Heart left ventricle (tissue), 16 donors: ENCODE measurements at places on chromosomes 4 and X. TPM values are rescaled to one million over a fixed set of nuclear protein-coding genes. Genes with fewer than 3 reads are reported as not detected.

Gene ADGRG2
- polyA plus RNA-seq, result 0.15 TPM

DNA sequence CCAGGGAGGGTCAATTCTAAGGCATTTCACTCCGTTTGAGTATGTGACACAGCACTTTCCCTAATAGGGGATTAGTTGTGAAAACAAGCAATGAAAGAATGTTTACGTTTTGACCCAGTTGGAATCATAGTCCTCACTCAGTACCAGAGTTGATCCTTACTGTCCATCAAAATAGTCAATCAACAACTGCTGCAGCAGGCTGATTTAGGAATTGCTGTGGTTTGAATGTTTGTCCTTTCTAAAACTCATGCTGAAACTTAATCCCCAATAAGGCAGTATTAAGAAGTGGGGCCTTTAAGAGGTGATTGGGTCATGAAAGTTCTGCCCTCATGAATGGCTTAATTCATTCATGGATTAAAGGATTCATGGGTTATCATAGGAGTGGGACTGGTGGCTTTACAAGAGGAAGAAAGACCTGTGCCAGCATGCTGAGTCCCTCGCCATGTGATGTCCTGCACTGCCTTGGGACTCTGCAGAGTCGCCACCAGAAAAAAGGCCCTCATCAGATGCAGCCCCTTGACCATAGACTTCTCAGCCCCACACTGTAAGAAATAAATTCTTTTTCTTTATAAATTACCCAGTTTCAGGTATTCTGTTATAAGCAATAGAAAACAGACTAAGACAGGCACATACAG is 3.1 kb upstream of the FBXL5 start:
- no peak for DNase-seq

DNA sequence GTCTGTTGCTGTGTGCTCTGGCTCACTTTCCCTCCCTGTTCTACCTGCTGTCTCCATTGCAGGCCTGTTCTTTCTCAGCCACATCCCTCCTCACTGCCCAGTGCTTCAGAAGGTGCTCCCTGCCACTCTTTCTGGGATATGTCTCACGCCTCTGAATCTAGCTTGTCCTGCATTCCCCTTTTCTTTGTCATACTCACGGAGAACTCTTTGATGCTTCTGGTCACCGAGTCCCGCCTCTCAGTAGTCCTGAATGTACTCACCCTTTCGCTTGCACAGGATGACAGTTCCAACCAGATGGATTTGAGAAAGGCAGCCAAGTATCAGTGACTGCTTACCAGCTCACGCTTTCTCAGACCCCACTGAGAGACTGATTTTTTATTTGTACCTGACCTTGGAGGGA is 65.2 kb upstream of the TLR2 start:
- DNase-seq, result no peak

DNA sequence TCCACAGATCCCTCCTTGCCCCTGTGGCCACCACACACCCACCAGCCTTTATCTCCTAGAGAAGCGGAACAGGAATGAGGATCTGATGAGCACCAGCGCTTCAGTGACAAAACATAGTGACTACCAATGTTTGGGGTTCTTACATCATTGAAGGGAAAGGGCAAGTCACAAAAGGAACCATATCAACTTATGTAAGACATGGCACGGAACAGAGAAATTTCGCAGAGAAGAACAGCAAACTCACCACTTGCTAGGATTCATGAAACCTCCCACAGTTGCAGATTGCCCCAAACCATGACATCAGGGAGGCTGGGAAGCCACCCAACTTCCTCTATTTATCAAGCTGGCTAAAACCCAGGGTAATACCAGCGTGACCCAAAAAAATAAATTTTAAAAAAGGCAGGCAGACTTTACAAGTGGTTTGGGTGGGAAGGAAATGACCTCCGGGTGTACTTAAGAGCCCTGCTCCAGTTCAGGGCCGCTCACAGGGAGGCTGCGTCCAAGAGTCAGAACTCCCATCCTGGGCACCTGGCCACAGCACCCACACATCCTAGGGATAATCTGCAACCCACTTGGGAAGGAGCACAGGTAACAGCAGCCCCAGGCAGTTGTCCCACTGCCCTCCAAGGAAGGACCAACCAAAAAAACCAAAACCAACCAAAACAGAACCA is 36.0 kb downstream of the ADGRG2 start:
- no peak for DNase-seq

DNA sequence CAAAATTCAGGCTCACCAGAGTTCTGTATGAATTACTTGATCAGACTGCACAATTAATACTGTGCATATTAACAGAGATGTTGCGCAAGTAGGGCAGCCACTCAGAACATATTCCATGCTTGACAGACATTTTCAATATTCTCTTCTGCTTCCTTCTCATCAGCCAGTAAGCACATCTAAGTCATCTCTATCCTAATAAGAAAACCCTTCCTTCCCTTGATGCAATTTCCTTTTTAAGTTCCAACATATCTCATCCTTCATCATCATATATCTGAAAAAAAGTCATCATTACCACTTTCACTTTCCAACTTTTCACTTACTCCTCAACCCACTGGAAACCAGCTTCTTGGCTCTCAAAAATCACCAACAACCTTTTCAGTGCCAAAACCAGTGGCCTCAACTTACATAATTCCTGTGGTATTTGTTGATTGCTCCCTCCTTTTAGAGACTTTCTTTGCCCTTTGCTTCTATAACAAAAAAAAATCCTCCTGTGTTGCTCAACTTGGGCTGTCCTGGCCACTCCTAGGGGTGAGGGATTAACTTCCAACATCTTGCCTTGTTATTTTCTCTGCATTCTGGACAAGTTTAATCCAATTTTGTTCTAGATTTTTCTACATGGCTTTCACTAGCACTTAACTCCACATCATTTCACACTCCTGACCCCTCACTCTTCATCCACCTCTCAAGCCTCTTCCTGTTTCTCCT is 14.1 kb downstream of the MBNL3 start:
- no peak for DNase-seq

DNA sequence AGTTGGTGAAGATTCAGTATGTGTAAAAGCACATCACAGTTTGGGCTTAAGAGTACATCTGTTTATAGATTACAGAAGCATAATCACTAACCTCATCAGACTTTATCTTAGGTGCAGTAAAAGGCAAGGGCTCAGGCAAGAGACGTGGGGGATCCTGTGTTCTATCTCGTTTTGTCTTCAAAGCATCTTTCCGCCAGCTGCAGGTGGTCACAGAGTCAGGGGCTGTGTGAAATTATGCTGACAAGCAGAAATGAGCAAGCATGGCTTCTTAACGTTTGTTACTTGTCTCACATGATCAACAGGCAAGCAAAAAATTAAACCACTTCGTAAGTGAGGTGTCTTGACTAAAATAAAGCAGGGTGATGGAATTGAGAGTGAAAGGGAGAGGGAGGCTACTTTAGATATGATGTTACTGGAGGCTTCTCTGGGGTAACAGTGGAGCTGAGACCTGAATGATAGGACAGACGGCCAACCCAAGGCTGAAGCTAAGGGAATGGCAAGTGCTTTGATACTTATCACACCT is 1.4 kb upstream of the TEC start:
- no peak for DNase-seq

DNA sequence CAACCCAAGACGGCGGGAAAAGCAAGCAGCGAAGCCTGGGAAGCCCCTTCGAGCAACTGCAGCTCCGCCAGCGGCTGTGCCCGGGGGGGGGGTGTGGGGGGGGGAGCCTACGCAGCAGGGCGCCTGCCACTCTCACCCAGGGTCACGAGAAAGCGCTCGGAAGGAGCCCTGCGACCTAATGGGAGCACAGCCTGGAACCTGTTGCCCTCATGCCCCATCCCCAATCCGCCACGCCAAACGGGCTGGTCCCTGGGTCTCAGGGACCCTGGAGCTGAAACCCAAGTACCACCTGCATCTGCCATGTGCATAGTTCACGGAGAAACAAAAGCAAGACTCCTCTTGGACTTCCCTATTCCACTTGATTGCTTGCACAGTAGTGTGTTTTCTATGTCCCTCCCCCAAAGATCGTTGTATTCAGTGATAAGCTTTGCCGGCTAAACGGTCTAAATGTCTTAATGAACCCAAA is 359 bp upstream of the GAB3 start:
- DNase-seq, result no peak

Gene CSTF2
- 13.1 TPM for polyA plus RNA-seq

Gene SSX3
- polyA plus RNA-seq, result not detected

Gene NUP62CL
- 1.3 TPM for polyA plus RNA-seq

DNA sequence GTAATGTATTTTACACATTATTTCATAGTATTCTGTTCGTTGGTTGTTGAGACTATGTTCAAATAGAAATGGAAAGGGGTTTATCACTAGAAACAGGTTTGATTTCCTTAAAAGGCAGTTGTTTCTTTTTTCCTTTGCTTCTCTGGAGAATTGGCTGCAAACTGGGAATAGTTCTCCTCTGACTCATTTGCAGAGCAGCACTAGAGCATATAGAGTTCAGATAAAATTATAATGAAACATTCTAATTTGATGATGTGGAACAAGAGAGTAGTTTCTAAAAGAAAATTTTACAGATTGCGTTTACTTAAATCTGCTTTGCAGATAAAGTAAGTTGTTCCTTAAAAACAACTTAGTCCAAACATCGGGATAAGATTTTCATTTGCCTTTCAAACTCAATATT is 29.7 kb downstream of the SYNPO2 start:
- DNase-seq, result no peak

DNA sequence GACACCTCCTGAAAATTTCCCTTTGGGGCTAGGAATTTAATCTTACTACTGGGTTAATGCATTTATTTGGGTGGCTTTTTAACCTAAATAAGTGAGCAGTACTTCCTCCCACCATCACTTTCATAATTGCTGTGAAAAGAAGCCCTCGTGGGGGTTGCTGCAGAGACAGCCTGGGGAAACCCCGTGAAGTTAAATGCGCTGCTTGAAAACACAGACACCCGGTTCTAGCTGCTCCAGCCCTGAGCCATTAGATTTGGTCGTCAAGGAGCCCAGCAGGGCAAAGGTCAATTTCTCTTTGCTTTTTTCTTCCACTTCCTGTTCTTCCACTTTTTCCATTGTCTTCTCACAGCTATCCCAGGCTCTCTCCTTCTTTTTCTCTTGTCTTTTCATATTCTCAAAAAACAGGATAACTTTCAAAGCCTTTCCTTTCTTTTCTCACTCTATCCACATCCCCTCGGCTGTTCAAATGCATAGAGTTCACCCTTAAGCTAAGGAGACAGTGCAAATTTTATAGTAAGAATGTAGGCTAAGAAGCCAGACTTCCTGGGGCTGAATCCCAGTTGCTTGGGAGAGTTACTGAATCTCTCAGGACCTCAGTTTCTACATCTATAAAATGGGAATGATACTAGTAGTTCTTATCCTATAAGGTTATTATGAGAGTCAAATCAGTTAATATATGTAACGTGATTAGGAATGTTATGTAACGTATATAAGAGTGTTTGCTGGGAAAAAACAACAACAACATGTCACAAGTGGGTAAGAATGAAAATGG is 91.5 kb upstream of the ZNF827 start:
- DNase-seq, result no peak

- no peak for DNase-seq
Observed at GRCh38 chrX:21723084-21723483, 34.8 kb downstream of the SMPX start.
